ENCODE measurements at places on chromosomes 6 and 20.

DNA sequence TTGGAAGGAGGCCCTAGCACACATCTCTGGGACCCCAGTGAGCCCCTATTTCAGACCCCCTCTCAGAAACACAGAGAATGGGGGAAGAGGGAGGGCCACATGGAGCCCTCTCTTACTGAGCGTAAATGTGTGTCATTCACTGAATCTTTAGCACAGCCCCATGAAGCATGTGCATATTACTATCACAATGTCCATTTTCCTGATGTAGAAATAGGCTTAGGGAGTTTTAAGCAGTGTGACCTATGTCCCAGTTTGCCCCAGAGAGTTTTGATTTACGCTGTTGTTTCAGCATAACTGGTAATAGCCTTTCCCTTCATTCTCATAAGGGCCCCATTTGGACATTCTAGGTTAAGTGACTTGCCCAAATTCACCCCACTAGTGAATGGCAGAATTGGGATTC, 25.0 kb upstream of the TCP11 start:
- DNase-seq: no peak

DNA sequence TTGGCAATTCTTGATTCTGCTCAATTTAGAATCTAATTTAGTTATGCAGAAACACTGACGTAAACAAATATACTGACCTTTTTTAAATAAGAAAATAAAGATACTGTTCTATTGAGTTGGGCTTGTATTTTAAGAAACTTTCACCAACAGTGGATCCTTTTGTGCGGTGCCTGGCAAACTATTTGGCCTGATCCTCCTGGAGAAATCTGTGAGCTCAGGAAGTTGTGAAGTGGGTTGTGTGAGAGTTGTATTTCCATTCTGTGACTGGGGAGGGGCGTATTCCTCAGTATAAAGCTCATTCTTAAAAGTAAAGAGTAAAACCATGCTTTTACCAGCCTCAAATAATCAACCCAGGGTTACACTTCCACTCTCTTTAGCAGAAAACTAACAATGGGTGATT, 85.6 kb downstream of the SEL1L2 start:
- DNase-seq: no peak

DNA sequence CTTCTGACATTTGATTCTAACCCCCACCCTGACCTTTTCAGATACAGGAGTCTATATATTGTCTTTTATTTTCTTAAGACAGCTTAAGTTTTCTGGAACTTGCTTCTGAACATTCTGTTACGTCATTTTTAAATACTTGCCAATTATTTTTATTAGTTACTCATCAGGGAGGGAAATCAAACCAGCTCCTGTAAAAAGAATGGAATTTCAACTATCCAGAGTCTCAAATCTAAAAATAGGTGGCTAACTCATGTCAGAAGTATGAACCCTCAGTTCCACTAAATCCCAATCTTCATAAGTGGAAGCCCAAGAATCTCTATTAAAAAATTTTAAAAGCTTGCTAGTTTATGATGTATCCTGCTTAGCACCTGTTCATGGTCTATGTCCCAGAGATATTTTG, 900.0 kb downstream of the KIF16B start:
- DNase-seq: no peak

DNA sequence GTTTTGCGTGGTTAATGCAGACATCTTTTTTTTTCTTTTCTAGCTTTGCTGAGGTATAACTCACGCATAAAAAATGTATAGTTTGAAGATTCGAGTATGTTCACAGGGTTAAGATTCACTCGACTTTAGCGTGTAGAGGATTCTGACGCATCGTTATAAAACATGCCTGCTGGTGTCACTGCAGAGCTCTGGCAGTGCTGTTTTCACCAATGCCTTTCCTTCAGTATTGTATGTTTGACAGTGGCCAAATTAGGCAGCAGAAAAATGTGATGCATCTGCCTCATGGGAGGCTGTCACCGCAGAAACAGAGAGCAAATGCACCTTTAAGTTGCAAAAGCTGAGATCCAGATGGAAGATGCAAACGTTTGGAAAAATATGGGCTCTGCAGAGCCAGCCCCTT, 18.0 kb upstream of the SIRPB2 start:
- no peak for DNase-seq

DNA sequence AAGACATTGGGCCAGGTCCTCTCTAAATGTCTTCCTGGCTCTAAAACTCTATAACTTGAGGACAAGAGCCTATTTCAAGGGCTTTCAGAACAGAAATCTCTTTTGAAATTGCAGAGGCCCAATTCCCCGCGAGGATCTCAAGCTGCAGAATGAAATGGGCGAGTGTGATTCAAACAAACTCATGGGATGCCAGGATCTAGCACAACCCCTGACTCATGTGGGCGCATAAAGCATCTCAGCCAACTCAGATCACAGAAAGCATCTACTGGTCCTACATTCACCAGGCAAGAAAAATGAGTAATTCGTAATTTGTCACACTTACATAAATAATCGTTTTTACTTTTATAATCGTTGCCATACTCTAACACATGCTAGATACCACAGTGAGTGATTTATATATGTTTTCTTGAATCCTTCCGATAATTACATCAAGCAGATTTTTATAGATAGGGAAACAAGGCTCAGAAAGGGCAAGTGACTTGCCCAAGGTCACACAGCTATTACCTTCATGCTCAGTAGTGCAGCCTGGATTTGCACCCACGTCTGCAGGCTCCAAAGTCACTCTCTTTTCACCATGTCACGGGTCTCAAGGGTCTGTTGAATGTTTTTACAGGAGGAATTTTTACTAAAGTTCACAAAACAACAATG, 26.2 kb downstream of the FOXF2 start:
- no peak for DNase-seq

DNA sequence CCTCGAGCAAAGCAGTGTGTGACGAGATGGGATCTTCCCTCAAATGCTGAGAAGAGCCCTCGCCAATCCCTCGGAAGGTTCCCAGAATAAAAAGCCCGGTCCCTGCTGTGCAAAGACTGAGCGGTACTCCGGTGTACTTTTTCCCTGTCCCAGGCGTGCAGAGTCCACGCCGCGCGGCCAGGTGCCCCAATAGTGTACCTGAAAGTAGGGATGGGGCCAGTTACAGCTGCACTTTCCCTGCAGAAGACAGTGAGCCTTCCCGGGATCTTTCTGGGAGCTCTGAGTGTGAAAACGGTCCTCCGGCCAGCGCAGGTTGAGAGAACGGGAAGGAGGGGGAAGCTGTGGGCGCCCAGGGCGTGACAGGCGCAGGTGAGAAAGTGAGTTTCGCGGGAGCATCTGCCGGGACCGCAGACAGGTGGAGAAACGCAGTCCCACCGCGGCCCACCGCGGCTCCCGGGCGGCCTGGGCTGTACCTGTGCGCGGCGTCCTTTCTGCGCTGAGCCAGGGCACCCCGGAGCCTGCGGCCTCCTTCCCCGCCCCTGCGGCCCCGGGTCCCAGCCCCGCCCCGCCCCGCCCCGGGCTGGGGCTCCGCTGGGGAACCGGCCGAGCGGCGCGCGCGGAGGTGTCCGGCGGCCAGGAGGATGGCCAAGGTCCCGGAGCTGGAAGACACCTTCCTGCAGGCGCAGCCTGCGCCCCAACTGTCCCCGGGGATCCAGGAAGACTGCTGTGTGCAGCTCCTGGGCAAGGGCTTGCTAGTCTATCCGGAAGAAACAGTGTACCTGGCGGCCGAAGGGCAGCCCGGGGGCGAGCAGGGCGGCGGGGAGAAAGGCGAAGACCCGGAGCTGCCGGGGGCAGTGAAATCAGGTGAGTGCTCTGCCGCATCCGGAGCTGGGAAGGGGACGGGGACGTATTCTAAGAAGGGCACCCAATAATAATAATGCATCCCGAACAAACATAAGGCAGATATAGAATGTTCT, at the start of gene RFX6:
RFX6 (plus strand) TSS at position 608 of the 977 bp plus-strand sequence; CDS start at position 642, 34 bp downstream.
- DNase-seq: no peak

GRCh38 chr6:53960311-53960710, 150.9 kb upstream of the MLIP start:
- no peak for DNase-seq

- DNase-seq: no peak
Measured at GRCh38 chr6:44487586-44487985, 100.1 kb downstream of the CDC5L start.

DNA sequence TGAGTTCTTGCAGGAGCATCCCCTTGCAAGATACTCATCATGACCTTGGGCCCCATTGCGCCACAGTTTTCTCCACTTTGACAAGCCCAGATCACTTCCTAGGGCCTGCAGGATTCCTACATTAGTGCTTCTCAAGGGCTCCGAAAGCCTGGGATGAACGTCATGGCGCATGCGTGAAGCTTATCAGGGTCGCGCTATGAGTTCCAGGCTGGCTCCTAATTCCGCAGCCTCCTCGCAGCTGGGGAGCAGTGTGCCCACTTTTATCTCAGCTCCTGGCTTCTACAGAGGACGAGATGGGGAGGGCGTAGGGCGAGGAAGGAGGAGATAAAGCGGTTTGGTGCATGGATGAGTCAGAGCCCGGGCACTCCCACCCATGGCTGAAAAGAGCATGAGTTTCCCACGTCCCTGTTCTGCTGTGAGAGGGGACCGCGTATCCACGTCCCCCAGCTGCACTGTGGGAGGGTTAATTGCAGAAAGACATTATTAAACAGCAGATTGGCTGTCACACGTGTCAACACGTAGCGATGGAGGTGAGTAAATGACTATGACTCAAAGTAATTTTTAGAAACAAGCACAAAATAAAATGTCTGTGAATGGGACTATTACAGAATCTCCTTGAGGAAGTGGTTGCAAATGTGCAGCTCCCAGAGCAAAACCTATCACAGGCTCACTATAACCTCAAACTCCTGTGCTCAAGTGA, 72.9 kb upstream of the DSP start:
- DNase-seq: no peak

DNA sequence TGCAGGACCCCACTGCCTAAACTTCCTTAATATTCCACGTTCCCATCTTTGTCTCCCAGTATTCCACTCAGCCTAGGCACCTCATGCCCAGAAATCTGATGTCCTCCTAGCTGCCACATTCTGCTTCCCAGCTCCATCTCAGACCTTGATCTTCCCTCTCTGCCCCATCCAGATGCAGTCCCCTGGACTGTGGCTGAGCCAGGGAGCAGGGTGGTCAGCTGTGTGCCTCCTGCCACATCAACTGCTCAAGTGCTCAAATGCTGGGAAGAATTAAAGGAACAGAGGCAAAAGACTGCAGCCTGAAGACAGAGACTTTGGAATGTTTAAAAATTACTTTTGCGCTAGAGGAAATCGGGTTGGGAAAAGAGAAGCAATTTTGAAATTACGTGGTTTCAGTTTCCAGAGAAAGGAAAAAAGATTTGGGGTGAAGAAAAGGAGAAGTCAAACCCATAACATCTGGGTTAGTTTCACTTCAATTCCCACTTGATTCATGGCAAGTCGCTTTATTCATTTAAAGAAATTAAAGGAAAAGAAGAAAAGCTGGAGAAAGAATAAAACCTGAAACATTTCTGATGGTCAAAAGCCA, 704.8 kb downstream of the PTPRT start:
- no peak for DNase-seq

GRCh38 chr6:87200469-87201175, 45.3 kb downstream of the ZNF292 start:
- no peak for DNase-seq

DNA sequence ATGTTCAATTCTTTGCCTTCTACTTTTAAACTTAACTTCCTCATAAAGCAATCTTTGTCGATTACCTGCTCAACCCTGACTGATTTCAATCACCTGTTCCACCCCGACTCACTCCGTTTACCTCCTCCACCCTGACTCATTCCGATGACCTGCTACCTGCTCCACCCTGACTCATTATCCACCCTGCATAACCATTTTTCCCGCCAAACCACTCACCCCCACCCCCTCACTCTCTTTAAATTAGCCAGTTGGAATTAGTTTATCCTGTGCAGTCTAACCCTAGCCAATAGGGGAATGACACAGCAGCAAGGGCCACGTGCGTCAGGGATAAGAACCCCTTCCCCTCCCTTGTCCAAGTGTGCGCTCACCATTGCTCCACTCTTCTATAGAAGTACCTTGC, 56.7 kb upstream of the MRAP2 start:
- no peak for DNase-seq

GRCh38 chr6:148222846-148223245, 119.8 kb upstream of the SASH1 start:
- no peak for DNase-seq

DNA sequence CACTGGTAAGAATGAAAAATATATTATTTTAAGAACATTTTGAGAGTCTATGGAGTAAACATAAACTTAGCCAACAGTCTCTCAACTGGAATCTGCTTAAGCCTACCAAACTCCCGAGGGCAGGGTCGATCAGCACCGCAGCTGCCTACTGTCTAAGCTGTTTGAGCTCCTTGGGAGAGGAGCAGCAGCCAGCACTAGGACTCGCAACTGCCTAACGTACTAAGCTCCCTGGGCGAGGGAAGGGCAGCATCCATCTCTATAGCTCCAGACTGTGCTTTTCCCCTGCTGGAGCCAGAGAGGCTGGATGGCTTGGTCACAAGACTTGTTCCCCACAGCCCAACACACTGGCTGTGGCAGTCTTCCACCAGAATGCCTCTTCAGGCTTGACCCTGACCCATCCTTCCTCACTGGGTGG, 96.4 kb downstream of the MOXD1 start:
- DNase-seq: no peak

DNA sequence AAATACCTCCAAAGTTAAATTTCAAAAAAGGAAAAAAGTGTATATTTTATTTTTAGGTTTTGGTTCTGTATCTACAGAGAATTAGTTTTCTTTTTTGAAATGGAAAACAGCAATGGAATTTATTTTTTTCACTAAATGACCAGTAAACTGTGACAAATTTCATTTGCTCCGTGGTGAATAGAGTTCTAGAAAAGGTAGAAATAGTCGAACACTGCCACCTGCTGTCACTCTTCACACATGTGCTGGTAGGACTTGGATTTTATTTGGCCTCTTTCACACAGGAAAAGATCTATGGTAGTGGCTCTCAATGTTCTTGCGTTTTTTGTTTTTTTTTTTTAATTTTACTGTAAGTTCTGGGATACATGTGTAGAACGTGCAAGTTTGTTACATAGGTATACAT, 312.5 kb downstream of the EYA4 start:
- DNase-seq: no peak

DNA sequence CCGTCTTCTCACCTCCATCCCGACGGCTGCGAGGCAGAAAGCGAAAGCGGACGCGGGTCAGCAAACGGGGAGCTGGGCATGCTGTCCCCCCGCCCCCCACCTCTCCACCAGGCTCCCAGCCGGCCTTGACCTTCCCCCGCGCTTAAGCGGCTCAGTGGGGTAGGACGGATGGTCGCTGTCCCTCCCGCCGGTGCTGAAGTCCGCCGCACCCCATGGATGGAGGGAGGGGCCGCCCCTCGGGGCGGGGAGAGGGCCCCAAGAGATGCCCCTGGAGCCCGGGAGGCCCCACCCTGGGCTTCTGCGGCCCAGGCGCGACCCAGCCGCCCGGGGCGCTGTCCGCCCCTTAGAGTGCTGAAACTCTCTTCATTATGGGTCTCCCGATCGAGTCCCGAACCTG, at the start of gene KCNB1:
KCNB1 (minus strand) TSS at position 48 of the 397 bp plus-strand sequence. CDS start 188 bp downstream, outside the sequence.
- DNase-seq: peak; percentile 3

All from stimulated activated CD8-positive, alpha-beta memory T cell treated with anti-CD3 and anti-CD28 coated beads, Interleukin-7, amount 100 ng/mL, for 1 hour (primary cell).